ENCODE measurements at places on chromosomes 1 and 21.

GRCh38 chr1:172515436-172515835 is 17.5 kb upstream of the SUCO start:
- DNase-seq: no peak

DNA sequence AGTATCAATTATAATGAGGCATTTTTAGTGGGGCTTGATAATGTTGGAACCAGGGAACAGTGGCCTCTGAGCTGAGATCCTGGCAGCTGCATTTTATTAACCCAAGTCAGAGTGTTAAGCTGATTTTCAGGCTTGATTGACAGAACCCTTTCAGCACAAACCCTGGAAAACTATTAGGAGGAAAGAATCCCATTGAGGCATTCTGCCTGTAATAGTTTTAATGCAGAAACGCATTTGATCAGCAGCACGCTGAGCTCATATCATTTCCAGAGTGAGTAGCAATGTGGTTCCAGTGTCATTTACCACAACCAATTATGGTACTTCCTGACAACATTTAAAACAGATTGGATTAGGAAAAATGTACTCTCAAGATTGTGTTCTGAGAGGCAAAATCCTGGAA is 78.3 kb upstream of the BARHL2 start:
- no peak for DNase-seq

DNA sequence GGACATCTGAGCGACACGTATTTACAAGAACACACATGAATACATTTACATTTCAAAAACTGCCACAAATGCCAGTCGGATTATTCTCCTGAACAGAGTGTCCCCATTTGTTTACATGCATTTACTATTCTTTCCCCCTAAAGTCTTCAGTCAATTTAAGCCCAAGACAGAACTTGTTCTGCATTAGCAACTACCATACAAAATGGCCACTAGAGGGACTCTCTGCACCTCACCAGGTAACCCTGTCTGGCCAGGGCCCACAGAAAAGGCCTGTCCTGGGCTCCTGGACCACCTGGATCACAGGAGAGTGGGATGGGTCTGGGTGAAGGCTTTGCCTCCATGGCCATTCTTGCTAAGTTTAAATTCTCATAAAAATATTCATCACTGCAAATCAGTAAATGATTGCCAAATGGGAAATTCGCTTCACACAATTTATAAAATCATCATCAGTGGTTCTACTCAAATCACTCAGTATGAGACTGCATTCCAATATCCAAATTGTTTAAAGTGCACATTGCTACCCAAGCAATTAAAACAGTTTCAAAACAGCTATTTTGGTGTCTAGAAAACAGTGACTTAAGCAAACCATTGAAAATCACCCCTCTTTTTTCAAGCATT is 12.5 kb upstream of the GUCA2A start:
- peak; percentile 31 for DNase-seq

- peak; percentile 28 for DNase-seq
These were observed 12.1 kb downstream of the IRF2BP2 start for GRCh38 chr1:234597894-234598293.

- peak; percentile 90 for DNase-seq
These were observed 429 bp downstream of the SRRM1 start for GRCh38 chr1:24643363-24644099.

DNA sequence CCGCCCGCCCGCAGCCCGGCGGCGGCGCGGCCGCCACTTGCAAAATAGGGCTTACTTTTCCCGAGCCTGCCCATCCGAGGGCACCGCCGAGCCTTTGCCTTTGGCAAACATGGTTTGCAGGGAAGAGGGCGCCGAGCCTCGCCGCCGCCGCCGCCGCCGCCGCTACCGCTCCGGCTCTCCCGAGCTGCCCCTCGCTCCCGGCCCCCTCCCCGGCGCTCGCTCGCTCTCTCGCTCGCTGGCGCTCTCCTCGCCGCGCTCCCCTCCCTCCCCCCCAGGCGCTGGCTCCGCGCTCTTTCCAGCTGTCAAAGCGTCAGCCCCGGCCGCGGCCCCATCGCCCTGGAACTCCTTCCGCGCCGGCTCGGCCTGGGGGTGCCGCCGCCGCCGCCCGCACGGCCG is 298 bp downstream of the SSBP3 start:
- peak; percentile 48 for DNase-seq

- DNase-seq: peak; percentile 73
These were observed 972 bp downstream of the CFAP410 start for GRCh38 chr21:44337941-44338895.
